ENCODE measurements at places on chromosomes 6 and 20. TPM values are rescaled to one million over a fixed set of nuclear protein-coding genes. Genes with fewer than 3 reads are reported as not detected.

- DNase-seq = no peak
- H3K4me1 ChIP-seq = no peaks in the 10 kb centered on the region
These were observed 58.8 kb downstream of the BMP6 start for GRCh38 chr6:7784706-7785105.

- H3K27me3 ChIP-seq = no peaks in the 10 kb centered on the region
- peaks cover 14% of the 10 kb centered on the region for H3K4me1 ChIP-seq
- H3K36me3 ChIP-seq = no peaks in the 10 kb centered on the region
- DNase-seq = no peak
These were observed 98.2 kb upstream of the ZNF217 start for GRCh38 chr20:53691811-53692192.

GRCh38 chr6:14129575-14129974, 12.0 kb downstream of the CD83 start:
- no peak overlapping the region for H3K4me3 ChIP-seq
- H3K27me3 ChIP-seq = no peaks in the 10 kb centered on the region
- no peak overlapping the region for H3K27ac ChIP-seq
- no peaks in the 10 kb centered on the region for H3K36me3 ChIP-seq

- no peaks in the 10 kb centered on the region for H3K27me3 ChIP-seq
- H3K27ac ChIP-seq = no peak overlapping the region
- no peak overlapping the region for H3K4me3 ChIP-seq
- H3K36me3 ChIP-seq = no peaks in the 10 kb centered on the region
These were observed 139.4 kb downstream of the CEBPB start for GRCh38 chr20:50329981-50330503.

- no peak overlapping the region for H3K27ac ChIP-seq
- no peak overlapping the region for H3K4me3 ChIP-seq
- H3K36me3 ChIP-seq = no peaks in the 10 kb centered on the region
- H3K27me3 ChIP-seq = no peaks in the 10 kb centered on the region
- H3K4me1 ChIP-seq = no peaks in the 10 kb centered on the region
These were observed 532.3 kb downstream of the MAFB start for GRCh38 chr20:40156600-40157317.

- H3K27me3 ChIP-seq = peaks cover 58% of the 10 kb centered on the region
- no peaks in the 10 kb centered on the region for H3K4me1 ChIP-seq
- no peak overlapping the region for H3K4me3 ChIP-seq
- no peak for DNase-seq
- H3K27ac ChIP-seq = no peak overlapping the region
These were observed 398 bp upstream of the SPATS1 start for GRCh38 chr6:44342052-44342451.

The HAO1 gene
- 0.20 TPM for total RNA-seq

The SLC17A3 gene
- not detected for total RNA-seq

All from astrocyte (in vitro differentiated cells and primary cell).